ENCODE measurements at places on chromosomes 4 and X.

DNA sequence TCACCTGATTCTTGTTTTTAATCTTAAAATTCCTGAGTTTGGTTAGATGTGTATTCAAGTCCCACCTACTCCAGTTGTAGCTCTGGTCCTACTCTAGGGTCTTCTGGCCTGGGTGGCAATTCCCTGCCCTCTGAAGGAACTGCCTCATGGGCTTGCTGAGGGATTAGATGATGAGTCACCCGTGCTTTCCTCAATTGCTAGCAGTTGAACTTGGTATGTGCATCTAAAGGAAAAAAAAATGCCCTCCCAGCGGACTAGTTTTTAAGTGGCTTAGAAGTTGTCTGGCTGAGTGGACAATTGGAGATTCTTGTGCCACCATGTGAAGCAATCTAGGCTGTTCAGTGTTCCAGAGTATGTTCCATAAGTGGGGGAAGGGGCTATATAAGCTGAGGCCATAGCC lies 127.0 kb downstream of the CCNG2 start:
- no peak for DNase-seq

- DNase-seq: no peak
Measured at GRCh38 chr4:181952478-181952877, 290.7 kb upstream of the TENM3 start.

DNA sequence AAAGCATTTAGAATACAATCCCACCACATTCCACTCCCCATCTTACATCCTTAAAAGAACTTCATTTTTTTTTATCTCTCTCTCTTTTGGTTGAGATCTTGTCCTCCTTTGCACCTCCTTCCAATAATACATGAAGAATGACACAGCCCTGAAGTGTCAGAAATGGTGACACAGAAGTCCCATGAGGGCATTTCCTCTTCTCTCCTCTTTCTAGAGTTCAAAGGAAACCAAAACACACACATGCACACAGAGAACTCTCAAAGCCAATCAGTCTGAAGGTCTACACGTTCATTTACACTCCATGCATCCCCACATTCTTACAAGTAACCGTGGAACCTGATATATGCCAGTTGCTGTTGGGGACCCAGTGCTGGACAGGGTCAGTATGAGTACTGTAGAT lies 450.7 kb downstream of the HNRNPD start:
- DNase-seq: no peak

DNA sequence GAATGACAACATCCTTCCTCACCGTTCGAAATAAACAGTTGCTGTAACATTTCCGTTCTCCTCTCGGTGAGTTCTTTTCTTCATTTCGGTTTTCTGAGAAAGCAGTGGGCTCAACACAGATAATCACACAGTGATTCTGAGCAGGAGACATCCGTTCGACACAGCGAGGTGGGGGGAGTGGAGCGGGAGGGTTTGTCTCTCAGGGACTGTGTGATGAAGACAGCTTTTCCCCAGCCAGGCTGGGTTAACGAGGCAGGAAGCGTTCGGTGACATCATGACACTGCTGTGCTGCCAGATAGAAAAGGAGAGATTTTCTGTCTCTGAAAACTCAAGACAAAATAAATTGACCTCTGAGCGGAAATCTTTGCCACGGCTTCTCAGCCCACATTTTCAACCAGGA lies 119.3 kb downstream of the CRLF2 start:
- DNase-seq: no peak

DNA sequence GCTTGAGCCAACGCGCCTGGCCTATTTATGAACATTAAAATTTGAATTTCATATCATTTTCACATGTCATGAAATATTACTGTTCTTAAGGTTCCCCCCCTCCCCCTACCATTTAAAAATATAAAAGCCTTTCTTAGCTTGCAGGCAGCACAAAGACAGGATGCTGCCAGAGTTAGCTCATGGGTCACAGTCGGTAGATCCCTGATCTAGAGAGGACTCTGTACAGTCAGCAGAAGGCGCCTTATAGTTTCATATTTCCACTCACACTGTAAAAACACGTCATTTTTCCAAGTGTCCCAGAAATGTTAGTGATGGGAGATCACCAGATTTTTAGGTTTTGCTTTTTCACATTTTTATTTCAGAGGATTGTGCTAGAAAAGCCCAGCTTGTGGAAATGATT lies 12.2 kb downstream of the NOCT start:
- no peak for DNase-seq

- DNase-seq: no peak
Measured at GRCh38 chr4:31662951-31663350, 942.8 kb downstream of the PCDH7 start.

DNA sequence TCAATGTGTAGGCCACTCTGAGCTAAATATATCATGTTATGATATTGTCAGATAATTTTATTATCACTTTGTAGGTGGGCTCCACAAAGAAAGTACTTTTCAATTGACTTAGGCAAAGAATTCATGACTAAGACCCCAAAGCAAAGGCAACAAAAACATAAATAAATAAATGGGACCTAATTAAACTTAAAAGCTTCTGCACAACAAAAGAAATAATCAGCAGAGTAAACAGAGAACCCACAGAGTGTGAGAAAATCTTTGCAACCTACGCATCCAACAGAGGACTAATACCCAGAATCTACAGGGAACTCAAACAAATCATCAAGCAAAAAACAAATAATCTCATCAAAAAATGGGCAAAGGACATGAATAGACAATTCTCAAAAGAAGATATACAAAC lies 15.2 kb upstream of the PDLIM5 start:
- no peak for DNase-seq

- peak; percentile 12 for DNase-seq
Measured at GRCh38 chrX:106802388-106803275, at the start of gene TBC1D8B. TBC1D8B (plus strand) TSS chrX:106802673; CDS start chrX:106802854, 181 bp downstream.

All from GOT3 (cell line).